NCI-H1417 (cell line): ENCODE measurements at places on chromosomes 1 and 21.

DNA sequence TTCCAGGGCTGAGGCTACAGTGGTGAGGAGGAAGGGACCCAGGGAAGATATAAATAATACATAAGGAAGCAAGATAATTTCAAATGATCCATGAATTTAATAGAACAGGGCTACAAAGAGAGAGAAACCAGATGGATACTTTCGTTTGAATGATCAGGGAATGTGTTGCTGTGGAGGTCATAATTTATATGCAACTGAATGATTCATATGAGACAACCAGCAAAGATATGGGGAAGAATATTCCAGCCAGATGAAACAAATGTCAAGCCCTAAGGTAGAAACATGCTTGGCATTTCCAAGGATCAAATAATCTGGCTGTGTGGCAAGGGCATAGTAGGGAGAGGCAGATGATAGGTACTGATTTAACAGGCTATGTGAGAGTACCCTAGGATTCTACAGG, 84.8 kb upstream of the ZC3H11B start:
- no peak for DNase-seq

- no peak for DNase-seq
These were observed 9.8 kb downstream of the LGR6 start for GRCh38 chr1:202203238-202204039.

DNA sequence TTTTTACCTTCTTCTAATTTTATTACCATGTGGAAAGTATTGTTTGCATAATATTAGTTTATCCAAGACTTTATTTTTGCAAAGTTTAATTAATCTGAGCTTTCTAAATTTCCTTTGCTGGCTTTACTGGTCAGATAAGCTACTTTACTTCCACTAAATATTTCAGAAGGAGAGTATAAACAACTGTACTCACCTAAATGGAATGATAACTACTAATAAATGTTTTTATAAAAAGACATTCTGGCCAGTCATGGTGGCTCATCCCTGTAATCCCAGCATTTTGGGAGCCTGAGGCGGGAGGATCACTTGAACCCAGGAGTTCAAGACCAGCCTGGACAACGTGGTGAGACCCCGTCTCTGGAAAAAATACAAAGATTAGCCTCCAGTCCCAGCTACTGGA, 36.0 kb downstream of the ATP8B2 start:
- no peak for DNase-seq

DNA sequence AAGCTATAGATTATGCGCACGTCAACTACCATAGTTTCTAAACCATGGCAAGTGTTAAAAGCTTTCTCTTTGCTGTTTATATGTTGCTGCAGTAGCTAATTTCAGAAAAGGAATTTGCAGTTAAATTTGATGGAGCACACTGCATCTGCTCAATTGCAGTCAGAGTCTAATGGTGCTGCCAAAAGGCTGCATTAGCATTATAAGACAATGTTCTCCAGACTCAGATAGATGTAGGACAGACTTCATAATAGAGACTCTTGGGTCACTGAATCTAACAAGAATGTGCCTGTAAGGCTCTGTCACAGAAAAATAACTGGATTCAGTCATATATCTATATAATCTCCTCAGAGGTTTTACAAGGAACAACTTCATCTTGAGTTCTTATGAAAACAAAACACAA, 198.3 kb downstream of the OLFM3 start:
- no peak for DNase-seq

- DNase-seq: no peak
These were observed 91.9 kb downstream of the CSMD2 start for GRCh38 chr1:34073028-34073695.

GRCh38 chr1:56202186-56202585, 377.2 kb downstream of the PLPP3 start:
- no peak for DNase-seq

DNA sequence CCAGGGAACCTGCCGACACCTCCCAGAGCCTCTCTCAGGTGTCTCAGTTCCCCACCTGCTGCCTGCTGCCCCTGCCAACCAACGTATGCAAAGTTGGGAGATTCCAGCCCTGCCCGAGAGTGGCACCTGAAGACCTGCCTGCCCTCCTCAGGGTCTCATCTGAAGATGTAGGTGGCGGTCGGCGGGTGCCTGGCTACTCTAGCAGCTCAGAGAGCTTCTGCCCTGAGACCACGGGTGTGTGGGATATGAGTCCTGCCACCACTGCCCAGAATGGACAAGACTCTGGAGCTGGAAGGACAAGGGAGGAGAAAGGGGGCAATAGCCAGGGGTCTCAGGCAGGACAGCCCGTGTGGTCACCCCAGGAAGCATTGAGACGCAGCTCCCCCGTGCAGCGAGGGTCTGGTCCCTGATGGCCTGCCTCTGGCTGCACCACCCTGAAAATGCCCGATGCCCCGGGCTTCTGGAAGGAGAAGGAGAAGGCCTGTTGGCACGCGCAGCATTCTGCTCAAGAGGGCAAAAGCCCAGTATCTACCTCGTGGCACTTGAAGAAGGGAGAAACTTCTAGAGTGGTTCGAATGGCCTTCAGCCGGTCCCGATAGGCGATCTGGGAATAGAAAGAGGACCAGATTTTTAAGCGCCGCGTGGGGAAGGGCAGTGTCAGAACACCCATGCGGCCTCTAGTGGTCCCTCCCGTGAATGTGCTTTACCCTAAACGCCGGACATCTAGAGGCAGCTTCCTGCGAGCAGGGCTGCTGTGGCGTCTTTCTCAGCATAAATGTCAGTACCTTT, 88.8 kb downstream of the STUM start:
- DNase-seq: no peak

DNA sequence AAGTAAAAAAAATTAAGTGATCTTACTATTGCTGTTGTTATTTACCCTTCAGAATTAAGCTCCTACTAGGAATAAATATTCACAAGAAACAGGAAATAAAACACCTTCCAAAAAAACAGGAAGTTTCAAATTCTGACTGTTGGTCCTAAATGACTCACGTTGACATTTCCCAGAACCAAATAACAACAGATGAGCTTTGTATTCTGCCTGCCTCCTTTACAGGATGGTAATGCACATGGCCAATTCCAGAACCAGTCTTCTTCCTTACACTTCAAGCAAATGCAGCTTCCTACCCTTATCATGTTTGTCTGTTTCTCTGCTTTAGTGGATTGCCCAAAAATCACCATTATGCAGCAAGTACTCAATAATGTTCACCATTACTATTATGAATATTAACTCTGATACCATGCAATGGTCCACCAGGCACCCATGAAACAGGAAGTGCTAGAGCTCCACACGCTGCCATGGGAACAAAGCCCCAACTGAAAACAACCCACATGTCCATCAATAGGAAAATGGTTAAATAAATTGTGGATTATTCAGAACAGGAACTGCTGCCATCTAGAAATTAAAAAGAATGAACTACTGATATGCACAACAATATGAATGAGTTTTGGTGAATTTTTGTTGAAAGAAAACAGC, 8.9 kb downstream of the CASP9 start:
- DNase-seq: no peak

GRCh38 chr1:86541859-86542258, 5.0 kb upstream of the CLCA4 start:
- DNase-seq: peak; percentile 4

GRCh38 chr1:21022279-21023040, 154.2 kb downstream of the EIF4G3 start:
- DNase-seq: peak; percentile 80

- DNase-seq: no peak
These were observed 150.9 kb downstream of the PHTF1 start for GRCh38 chr1:113608399-113608798.

DNA sequence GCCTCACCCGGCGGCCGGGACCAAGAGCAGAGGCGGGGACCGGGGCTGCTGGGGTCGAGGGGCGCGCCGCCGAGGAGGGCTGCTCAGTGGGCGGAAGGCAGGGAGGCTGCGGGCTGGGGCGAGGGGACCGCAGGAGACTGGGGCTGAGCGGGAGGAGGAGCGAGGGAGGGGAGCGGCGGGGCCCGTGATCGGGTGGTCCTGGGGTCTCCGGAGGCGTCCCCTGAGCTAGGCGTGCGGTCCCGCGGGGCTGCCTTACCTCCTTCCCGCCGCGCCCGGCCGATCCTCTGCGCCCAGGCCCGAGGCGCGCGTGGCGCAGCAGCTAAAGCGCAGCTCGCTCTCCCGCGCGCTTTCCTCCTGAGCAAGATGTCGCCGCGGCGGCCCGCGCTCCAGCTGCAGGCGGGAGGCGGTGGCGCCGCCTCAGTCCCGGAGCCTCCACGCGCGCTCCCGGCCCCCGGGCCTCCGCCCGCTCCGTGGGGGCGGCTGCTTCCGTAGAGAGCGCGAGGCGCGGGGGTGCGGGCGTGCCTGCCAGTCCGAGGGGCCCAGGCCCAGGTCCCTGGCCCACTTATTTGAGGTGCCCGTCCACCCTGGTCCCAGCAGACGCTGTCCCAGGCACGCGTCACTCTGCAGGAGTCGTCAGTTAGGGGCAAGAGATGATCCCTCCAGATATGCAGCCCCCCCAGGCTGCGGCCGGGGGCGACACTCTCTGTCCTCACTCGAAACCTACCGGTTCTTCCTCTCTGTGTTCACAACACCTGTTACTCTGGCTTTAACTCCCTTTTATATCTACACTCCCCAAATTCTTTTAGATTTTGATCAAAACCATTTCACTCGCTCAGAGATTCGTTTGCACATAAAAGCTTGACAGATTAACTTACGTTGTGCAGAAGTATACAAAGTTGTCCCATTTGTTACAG, at the start of gene CCSAP:
Gene CCSAP (minus strand): TSS at position 392 of the 914 bp plus-strand sequence. CDS start 582 bp downstream, outside the sequence.
- DNase-seq: peak; percentile 88

- no peak for DNase-seq
These were observed 315.5 kb downstream of the TGFB2 start for GRCh38 chr1:218660678-218661053.
